Motor neuron (in vitro differentiated cells): ENCODE measurements at places on chromosomes 7 and 10. TPM values are rescaled to one million over a fixed set of nuclear protein-coding genes. Genes with fewer than 3 reads are reported as not detected.

DNA sequence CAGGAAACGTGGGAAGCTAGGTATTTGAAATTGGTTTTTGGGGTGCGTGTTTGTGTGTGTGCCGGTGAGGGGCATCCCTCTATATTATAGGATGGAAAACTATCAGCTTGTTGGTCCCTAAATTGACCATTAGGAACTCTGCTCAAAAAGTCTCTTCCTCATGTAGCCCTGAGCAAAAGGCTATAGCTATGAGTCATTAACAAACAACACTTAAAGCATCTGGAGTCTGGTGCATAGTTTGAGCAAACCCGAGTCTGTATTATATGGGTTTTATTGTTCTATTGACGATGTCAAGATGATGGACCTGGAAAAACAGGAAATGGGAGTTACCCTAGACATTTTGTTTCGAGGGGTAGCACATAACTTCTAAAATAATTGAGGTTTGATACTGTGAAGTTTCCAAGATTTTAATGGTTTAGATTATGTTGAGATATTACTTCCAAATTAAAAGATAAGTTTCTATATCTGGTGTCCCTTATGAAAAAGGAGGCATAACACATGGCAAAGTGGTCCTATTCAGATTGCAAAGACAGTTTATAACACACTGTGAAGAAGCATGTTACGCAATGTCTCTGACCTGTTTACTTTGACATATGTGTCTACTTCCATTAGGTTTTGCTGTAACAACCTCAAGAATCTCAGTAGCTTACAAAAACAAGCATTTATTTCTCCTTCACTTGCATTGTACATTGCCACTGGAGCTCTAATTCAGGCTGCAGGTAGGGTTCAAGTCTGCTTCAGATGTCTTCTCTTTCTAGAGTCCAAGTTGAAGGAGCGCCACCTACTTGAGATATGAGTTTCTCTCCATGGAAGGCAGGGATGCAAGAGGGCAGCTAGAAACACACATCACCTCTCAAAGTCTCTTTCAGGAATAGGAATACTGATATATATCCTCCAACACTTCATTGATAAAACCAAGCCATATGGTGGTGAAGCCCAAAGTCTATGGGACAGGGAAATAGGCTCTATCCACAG, 357.7 kb downstream of the PHF14 start:
- ATAC-seq, result no peak

DNA sequence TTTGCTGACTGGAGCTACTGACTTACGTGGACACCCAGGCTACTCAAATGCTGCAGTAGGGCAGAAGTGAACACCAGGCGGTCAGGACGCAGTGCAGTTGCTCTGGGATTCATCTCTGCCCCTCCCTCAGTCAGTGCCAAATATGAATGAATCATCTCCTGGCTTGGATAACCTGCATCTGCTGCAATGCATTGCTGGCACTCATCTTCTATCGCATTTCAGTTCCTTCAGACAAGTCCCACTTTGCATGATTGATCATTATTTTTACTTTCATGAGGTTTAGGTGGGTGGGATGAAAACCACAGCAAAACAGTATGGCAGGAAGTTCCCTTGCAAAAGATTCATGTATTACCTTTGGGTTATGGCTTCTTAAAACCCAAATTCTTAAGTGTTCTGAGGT, 224.6 kb upstream of the NRP1 start:
- peak; percentile 100 for ATAC-seq

DNA sequence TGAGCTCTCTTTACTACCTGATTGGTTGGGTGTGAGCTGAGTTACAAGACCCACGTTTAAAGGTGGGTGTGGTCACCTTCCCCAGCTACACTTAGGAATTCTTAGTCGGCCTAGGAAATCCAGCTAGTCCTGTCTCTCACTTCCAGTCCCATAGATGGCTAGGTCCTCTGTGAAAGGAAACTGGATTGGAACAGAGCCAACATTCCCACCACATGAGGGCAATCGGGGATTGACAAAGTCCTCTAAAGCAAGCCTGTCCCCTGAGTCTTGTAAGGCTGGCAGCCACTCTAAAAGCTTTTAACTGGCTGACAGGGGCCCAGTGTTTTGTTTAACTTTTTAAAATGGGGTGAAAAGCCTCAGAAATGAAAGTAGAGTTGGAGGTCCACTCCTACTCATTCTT, 15.1 kb upstream of the CROT start:
- ATAC-seq, result no peak

GRCh38 chr10:44619975-44620374, 235.1 kb upstream of the CXCL12 start:
- no peak for ATAC-seq

Gene NPSR1
- 50.5 and 53.7 TPM in 2 replicates for total RNA-seq

GRCh38 chr7:332646-333392, 42.8 kb downstream of the FOXL3 start:
- ATAC-seq, result peak; percentile 94

Gene INSYN2A
- 1.6 and 2.0 TPM in 2 replicates for total RNA-seq

DNA sequence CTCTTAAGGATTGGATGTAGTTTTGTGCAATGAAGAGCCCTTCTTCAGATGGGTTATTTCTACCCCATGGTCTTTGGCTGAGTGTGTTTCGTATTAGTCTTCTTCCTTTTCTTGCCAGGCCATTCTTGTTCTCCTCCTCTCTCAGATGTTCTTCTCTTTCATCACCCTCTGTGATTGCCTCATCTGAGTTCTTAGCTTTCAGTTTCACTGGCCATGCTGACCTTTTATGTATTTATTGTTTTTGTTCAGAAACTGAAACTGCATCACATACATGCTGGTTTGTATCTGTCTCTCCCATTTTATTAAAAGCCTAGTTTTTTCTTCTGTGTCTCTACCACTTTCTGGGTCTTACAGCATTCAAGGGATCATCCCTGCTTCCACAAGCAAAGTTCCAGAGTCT, 21.7 kb upstream of the PCGF5 start:
- peak; percentile 52 for ATAC-seq

DNA sequence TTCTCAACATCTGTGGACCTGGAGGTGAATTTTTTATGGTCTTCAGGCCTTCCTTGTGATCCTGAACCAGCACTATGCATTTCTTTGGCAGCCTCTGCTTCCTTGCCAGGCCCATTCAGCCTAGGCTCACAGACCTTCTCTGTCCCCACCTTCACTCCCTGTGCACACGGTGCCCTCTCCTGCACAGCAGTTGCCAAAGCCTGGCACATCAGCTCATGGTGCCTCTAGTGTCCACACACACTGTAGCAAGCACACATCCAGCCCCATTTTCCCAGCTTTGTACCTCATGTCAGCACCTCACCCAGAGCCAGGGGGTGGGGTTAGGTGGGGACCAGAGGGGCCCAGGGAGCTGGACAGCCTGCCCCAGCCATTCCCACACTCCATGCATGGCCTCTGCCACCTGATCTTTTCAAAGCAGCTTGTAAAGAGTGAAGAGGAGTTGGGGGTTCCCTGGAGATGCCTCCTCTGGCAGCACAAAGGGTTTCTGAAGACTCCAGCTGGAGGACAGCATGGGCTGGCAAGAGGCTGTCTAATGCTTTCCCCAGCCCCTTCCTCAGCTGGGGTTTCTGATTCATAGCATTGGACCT, 57.9 kb upstream of the TMEM72 start:
- no peak for ATAC-seq

GRCh38 chr10:90999512-91000172, 78.8 kb upstream of the ANKRD1 start:
- ATAC-seq, result no peak

- ATAC-seq, result no peak
Measured at GRCh38 chr10:96753956-96754355, 33.6 kb upstream of the PIK3AP1 start.

Gene CPA1
- total RNA-seq, result 0.91 TPM in 1 of 2 replicates, not detected in the other

DNA sequence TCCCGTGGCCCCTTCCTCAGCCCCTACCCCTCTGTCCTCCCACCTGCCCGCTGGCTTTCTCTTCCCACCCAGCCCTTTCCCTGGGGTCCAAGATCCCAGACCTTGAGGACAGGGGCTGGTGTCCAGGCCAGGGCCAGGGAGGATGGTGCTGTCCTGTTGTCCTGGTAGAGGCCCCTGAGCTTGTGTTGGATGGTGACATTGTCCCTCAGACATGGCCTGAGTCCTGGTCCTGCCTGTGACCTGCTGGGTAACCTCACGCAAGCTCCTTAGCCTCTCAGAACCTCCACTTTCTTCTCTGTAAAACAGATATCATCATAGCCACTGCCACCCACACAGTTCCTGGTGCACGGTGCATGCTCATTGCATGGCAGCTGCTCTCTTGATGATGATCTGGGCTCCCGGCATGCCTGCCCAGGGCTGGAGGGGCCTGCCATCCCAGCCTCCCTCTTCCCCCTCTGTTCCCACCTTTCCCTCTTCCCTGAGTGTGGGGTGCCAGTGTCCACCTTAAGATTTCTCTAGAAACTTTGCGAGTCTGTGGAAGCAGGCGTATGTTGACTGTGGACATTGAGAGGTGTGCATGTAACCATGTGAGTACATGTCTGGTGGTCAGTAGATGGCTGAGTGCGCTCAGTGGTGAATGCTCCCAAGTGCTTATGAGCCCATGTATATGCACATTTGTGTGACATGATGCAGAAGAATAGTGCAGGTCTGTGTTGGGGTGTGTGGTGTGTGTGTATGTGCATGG, 60.4 kb downstream of the NEURL1 start:
- ATAC-seq, result no peak

- ATAC-seq, result no peak
Measured at GRCh38 chr7:132779164-132779563, 202.9 kb upstream of the PLXNA4 start.

- ATAC-seq, result no peak
Measured at GRCh38 chr10:84230359-84230758, 5.0 kb upstream of the LRIT2 start.
